GM04504 (cell line): ENCODE measurements at places on chromosomes 16 and 17.

GRCh38 chr17:79612468-79613194 lies 1.8 kb upstream of the RBFOX3 start:
- DNase-seq, result no peak

DNA sequence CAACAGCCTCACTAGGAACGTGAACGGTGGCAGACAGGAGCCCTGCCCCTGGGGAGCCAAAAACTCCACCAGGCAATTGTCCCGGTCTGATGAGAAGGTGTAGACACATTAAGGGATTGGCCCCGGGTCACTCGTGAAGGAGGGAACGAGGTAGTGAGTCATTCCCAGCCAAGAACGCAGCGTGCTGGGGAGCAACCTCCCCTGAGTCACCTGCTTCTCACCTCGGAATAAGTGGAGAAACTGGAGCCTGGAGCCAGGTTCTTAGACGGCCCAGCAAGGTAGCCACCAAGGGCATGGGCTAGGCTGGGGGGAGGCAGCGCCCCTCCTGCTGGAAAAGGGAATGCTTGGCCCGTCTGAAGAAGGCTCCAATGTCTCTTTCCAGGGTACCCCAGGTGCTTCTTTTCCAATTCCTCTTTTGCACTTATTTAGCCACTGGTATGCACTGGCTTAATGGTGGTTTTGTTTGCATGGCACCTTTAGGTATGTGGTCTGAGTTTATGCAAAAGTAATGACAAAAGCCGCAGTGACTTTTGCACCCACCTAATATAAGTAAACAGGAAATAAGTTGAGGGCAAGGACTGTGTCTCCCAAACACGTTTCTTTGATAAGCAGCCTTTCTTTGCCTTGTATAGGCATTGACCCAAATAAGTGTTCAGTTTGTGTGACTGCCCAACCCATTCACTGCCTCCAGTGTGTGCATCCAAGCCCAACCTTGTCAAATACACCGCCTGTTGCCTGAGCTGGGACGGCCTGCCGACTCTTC lies 1.8 kb upstream of the HELZ start:
- no peak for DNase-seq

GRCh38 chr17:70030371-70030770 lies 44.7 kb upstream of the KCNJ16 start:
- no peak for DNase-seq

- DNase-seq, result peak; percentile 91
Measured at GRCh38 chr17:72683506-72684404, 408.7 kb downstream of the SLC39A11 start.

DNA sequence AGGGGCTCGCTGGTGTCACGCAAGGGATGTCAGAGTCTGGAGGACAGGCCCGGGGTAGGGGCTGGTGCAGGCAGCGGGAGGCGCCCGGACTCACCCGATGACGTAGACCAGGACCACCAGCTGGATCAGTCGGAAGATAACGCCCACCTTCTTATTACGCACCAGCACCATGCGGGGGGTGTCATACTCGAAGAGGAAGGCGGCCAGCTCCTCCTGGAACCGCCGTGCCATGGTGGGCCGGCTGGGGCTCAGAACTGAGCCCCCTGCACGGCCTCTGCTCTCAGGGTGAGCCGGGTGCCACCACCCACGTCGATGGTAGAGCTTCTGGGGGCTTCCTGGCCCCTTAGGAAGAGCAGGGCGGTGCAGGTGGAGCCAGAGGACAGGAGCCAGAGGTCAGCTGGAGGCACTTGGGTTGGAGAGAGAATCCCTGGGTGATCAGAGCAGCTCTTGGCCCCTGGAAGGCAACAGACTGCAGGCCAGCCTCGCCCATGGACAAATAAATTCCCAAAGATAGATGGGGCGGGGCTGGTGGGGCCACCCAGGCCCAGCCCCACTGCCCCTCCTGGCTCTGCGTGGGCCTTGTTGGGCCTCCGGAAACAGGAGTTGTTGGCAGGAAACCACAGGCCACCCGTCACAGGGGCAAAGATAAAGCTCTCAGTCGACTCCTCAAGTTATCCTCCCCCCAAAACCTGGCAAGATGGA lies at the start of gene P2RX1:
P2RX1 (minus strand) TSS at position 471 of the 702 bp plus-strand sequence; CDS start at position 231, 240 bp downstream.
- DNase-seq, result no peak

GRCh38 chr16:27708651-27709050 lies 158.7 kb downstream of the KATNIP start:
- DNase-seq, result no peak

GRCh38 chr16:88759245-88759975 lies 25.6 kb downstream of the PIEZO1 start:
- DNase-seq, result no peak

- DNase-seq, result no peak
Measured at GRCh38 chr17:81365148-81365600, 30.1 kb upstream of the BAHCC1 start.

DNA sequence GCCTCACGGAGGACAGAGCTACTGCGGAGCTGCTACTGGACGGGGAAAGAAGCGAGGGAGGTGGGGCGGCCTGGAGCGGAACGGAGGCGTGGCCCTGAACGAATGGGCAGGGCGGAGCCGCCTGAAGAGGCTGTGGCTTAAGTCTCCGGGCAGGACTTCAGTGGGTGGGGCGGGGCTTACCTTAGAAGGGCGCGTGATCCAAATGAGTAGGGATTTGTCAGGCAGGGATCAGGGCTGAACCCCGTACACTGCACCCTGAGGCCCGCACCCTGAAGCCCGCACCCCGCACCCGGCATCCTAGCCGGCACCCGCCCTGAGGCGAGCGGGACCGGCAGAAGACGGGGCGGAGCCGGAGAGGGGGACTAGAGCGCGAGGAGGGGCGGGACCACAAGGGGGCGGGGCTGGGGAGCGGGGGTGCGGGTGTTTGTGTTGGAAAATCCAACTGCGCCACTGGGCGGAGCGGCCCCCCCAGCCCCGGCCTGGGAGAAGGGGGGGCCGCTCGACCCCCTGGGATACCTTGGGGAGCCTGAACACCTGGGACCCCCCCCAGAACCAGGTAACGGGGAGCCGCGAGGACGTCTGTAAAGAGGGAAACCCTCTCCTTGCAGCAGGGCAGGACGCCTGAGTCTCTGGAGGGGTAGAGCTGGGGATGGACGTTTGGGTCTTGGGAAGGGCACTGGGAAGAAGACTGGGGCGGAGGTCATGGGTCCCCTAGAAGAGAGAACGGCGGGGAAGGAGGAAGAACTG lies at the start of gene KDM6B:
KDM6B (plus strand) TSS at position 423 of the 747 bp plus-strand sequence. CDS start 11,338 bp downstream, outside the sequence.
- peak; percentile 69 for DNase-seq
